ENCODE measurements at places on chromosomes 5 and 9. TPM values are rescaled to one million over a fixed set of nuclear protein-coding genes. Genes with fewer than 3 reads are reported as not detected.

GRCh38 chr5:96064877-96065276 is 103.2 kb upstream of the ELL2 start:
- H3K36me3 ChIP-seq = no peaks in the 10 kb centered on the region
- H3K27ac ChIP-seq = no peak overlapping the region
- no peak for DNase-seq

DNA sequence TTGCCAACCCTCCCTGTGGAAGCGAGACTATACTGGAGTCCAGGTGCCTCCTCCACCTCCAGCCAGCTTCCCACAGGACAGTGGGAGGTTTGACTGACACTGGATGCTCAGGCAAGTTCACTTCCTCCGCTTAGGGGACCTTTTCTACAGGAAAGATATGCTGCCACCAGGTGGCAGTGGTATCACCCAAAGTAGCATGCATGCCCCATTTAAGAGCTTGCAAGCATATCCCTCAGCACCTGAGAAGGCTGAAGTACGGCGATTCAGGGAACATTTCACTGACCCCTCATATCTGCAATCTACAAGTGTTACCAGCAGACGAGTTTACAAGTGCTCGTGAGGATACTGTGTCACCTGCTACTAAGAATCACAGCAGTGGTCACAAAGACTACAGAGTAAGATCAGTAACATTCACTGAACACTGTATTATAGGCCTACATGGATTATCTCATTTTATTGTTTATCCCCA is 75.5 kb downstream of the KLHL3 start:
- no peak overlapping the region for H3K27ac ChIP-seq
- H3K36me3 ChIP-seq = peaks cover 37% of the 10 kb centered on the region
- H3K4me1 ChIP-seq = peaks cover 12% of the 10 kb centered on the region
- H3K4me3 ChIP-seq = no peak overlapping the region
- no peaks in the 10 kb centered on the region for H3K27me3 ChIP-seq

The DELE1 gene
- total RNA-seq = 94.5 TPM

DNA sequence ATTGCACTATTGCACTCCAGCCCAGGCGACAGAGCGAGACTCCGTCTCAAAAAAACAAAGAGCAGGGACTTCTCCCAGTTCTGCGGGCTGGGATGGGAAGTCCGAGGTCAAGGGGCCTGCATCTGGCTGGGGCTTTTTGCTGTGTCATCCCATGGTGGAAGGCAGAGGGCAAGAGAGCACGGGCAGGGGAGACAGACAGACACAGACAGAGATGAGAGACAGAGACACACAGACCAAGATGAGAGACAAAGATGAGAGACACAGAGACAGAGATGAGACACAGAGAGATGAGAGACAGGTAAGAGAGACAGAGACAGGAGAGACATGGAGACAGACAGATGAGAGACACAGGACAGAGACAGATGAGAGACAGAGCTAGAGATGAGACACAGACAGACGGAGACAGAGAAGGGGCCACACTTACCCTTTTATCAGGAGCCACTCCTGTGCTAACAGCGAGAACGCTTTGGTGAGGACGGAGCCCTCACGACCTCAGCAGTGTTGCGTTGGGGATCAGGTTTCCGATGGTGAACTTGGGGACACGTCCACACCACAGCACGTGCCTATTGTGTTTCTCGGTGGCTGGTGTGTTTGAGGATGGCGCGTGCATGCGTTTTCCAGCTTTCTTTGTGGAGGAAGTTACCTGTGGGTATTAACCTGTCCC is 8.9 kb upstream of the TOR4A start:
- peak overlapping the region; percentile 79 for H3K27ac ChIP-seq
- H3K27me3 ChIP-seq = no peaks in the 10 kb centered on the region
- H3K4me3 ChIP-seq = peak overlapping the region; percentile 36

DNA sequence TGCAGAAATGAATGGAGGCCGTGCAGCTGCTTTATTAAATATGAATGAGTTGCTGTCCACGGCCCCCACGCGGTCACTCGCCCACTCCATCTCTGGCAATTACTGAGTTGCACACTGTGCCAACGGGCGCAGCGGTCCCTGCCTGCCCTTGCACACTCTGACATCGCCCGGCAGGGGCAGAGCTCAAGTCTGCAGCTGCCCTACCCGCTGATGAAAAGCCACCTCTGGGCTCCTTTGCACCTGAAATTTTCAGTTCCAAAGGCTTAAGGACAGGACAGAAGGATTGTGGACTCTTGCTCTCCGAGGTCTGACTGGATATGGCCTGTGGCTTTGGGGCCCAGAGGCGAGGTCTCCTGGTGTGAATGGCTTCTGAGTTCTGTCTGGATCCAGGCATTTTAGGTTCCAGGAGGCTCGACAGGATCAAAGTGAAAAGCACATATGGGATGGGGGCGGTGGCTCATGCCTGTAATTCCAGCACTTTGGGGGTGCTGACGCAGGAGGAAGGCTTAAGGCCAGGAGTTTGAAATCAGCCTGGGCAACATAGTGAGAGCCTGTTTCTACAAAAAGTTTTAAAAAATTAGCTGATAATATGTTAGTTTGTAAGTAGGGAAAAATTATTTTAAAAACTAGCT is 201.8 kb downstream of the PAX5 start:
- H3K27me3 ChIP-seq = peaks cover 7% of the 10 kb centered on the region
- no peaks in the 10 kb centered on the region for H3K36me3 ChIP-seq
- no peaks in the 10 kb centered on the region for H3K4me1 ChIP-seq
- no peak for DNase-seq
- H3K4me3 ChIP-seq = no peak overlapping the region

- no peak overlapping the region for H3K27ac ChIP-seq
- H3K4me3 ChIP-seq = peak overlapping the region; percentile 79
Measured at GRCh38 chr9:87729246-87729645, 3.3 kb downstream of the CTSL start.

- DNase-seq = no peak
- peaks cover 48% of the 10 kb centered on the region for H3K4me1 ChIP-seq
- H3K4me3 ChIP-seq = no peak overlapping the region
- H3K27ac ChIP-seq = no peak overlapping the region
- H3K27me3 ChIP-seq = no peaks in the 10 kb centered on the region
- peaks cover 74% of the 10 kb centered on the region for H3K36me3 ChIP-seq
Measured at GRCh38 chr5:132483661-132484390, 6.7 kb downstream of the IRF1 start.

Measured in heart right ventricle (tissue), 16 donors.